ENCODE measurements at places on chromosomes 1 and 21. TPM values are rescaled to one million over a fixed set of nuclear protein-coding genes. Genes with fewer than 3 reads are reported as not detected.

The EPHB2 gene
- total RNA-seq, result 0.13 TPM

The CCDC27 gene
- not detected for total RNA-seq

The ATP6V0B gene
- 67.6 TPM for total RNA-seq

DNA sequence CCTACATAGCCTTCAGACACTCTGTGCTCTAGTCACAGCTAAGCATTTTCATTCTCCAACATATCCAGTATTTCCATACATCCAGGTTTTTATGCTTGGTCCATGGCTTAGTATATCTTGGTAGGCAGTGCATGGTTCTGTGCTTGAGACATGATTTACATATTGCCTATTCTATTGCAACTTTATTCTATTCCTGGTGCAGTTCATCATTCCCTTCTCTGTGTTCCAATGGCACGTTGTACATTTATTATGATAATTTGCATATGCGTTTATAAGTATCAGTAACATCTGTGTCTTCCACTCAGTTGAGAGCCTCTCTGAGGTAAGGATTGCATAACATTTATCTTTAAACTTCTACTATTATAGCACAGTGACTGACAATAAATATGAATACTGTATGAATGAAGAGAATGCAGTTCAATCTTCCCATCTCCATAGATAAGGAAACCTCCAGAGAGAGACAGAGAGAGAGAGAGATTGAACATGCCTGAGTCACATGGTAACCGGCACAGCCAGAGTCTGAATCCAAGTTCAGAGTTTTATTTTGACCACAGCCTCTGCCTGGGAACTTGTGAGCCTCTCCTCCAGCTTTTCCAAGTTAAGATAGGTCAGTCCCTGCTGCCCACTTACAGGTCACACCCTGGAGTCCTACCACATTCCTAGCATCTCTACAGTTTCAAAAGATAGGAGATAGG is 41.5 kb downstream of the PLPPR5 start:
- no peak overlapping the region for H3K4me3 ChIP-seq
- peaks cover 9% of the 10 kb centered on the region for H3K27me3 ChIP-seq

DNA sequence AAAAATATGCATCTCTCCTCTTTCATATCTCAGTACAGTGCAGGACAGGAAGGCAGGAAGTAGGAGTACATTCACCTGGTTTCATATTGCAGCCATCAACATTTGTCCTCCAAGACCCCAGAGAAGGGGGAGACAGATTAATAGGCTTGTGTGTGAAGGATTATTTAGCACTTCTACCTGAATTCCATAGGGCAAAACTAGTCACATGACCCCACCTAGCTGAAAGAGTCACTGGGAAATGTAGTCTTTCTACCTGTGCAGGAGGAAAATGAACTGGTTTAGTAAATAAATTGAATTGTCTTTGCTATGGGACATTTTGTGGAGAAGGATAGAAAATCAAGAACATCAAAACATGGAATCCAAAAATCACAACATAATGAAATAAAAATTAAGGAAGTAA is 13.9 kb upstream of the TRIM33 start:
- no peak overlapping the region for H3K4me3 ChIP-seq
- no peak for DNase-seq
- peaks cover 5% of the 10 kb centered on the region for H3K27me3 ChIP-seq
- H3K27ac ChIP-seq, result no peak overlapping the region
- H3K36me3 ChIP-seq, result no peaks in the 10 kb centered on the region

GRCh38 chr1:109133002-109133706 is 19.2 kb downstream of the ELAPOR1 start:
- no peaks in the 10 kb centered on the region for H3K36me3 ChIP-seq
- no peak overlapping the region for H3K4me3 ChIP-seq
- no peaks in the 10 kb centered on the region for H3K27me3 ChIP-seq
- peaks cover 21% of the 10 kb centered on the region for H3K4me1 ChIP-seq
- DNase-seq, result no peak

GRCh38 chr21:27645285-27645684 is 678.4 kb upstream of the ADAMTS5 start:
- H3K4me3 ChIP-seq, result no peak overlapping the region
- no peaks in the 10 kb centered on the region for H3K36me3 ChIP-seq
- no peaks in the 10 kb centered on the region for H3K4me1 ChIP-seq
- no peaks in the 10 kb centered on the region for H3K27me3 ChIP-seq

DNA sequence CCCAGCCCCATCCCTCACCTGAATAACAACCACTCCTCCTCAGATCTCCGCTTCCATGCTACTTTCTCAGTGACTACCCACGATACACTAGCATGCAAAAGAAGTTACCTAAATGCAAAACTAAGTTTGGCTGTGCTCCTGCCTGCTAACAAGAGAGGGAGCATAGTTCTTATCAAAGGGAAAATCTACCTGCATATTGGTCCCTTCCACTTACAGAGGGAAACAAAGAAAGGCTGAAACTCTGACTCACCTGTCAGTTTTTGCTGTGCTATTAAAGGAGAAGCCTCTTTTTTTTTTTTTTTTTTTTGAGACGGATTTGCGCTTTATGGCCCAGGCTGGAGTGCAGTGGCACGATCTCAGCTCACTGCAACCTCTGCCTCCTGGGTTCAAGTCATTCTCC is 43.8 kb upstream of the RAVER2 start:
- no peak for DNase-seq
- no peaks in the 10 kb centered on the region for H3K4me1 ChIP-seq
- H3K36me3 ChIP-seq, result no peaks in the 10 kb centered on the region
- no peak overlapping the region for H3K4me3 ChIP-seq
- H3K27me3 ChIP-seq, result peaks cover 4% of the 10 kb centered on the region

GRCh38 chr21:45078877-45079281 is 4.5 kb downstream of the ADARB1 start:
- peak; percentile 91 for DNase-seq
- H3K27ac ChIP-seq, result peak overlapping the region; percentile 95

- H3K36me3 ChIP-seq, result peaks cover 57% of the 10 kb centered on the region
- DNase-seq, result no peak
- peaks cover 63% of the 10 kb centered on the region for H3K4me1 ChIP-seq
- H3K27ac ChIP-seq, result peak overlapping the region; percentile 47
- no peaks in the 10 kb centered on the region for H3K27me3 ChIP-seq
These were observed 48.8 kb downstream of the PIK3CD start for GRCh38 chr1:9700340-9700739.

- peaks cover 42% of the 10 kb centered on the region for H3K4me1 ChIP-seq
- peak overlapping the region; percentile 34 for H3K4me3 ChIP-seq
- H3K27me3 ChIP-seq, result no peaks in the 10 kb centered on the region
- no peaks in the 10 kb centered on the region for H3K36me3 ChIP-seq
- peak overlapping the region; percentile 71 for H3K27ac ChIP-seq
- DNase-seq, result peak; percentile 96
These were observed 26.9 kb upstream of the LBR start for GRCh38 chr1:225454733-225455132.

GRCh38 chr1:227841096-227841495 is 25.6 kb downstream of the PRSS38 start:
- H3K27ac ChIP-seq, result no peak overlapping the region
- no peak for DNase-seq
- H3K4me3 ChIP-seq, result no peak overlapping the region
- H3K27me3 ChIP-seq, result peaks cover 1% of the 10 kb centered on the region
- H3K36me3 ChIP-seq, result no peaks in the 10 kb centered on the region
- H3K4me1 ChIP-seq, result no peaks in the 10 kb centered on the region

- no peak overlapping the region for H3K27ac ChIP-seq
- no peak for DNase-seq
- no peak overlapping the region for H3K4me3 ChIP-seq
- peaks cover 1% of the 10 kb centered on the region for H3K36me3 ChIP-seq
- H3K27me3 ChIP-seq, result no peaks in the 10 kb centered on the region
- no peaks in the 10 kb centered on the region for H3K4me1 ChIP-seq
These were observed 134.2 kb upstream of the FGGY start for GRCh38 chr1:59162665-59163064.

DNA sequence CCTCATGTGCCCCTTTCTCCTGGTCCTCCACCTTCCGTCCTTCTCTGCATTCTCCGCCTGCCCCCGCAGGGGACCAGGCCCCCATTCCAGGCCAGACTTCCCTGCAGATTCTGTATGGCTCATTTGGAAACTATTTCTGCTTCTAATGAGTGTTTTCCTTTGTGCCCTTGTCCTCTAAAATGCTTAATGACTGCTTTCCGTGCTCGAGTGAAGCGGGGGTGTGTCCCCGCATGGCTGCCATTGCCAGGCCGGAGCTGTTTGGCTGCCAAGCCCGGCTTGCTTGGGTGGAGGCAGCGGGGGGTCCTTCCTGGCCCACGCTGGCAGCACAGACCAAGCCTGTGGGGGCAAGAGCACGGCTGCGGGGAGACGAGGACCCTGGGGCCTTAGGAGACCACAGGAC is 299.3 kb upstream of the VAMP3 start:
- H3K36me3 ChIP-seq, result no peaks in the 10 kb centered on the region
- H3K27me3 ChIP-seq, result no peaks in the 10 kb centered on the region
- no peak overlapping the region for H3K27ac ChIP-seq
- DNase-seq, result no peak

DNA sequence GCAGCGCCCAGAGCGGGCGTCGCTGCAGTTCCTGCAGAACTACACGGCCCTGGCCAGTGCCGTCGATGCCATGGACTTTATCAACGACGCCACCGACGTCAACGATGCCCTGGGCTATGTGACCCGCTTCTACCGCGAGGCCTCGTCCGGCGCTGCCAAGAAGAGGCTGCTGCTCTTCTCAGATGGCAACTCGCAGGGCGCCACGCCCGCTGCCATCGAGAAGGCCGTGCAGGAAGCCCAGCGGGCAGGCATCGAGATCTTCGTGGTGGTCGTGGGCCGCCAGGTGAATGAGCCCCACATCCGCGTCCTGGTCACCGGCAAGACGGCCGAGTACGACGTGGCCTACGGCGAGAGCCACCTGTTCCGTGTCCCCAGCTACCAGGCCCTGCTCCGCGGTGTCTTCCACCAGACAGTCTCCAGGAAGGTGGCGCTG is 22.0 kb downstream of the COL6A1 start:
- no peaks in the 10 kb centered on the region for H3K36me3 ChIP-seq
- H3K27me3 ChIP-seq, result no peaks in the 10 kb centered on the region
- no peak overlapping the region for H3K4me3 ChIP-seq
- no peaks in the 10 kb centered on the region for H3K4me1 ChIP-seq
- H3K27ac ChIP-seq, result no peak overlapping the region

DNA sequence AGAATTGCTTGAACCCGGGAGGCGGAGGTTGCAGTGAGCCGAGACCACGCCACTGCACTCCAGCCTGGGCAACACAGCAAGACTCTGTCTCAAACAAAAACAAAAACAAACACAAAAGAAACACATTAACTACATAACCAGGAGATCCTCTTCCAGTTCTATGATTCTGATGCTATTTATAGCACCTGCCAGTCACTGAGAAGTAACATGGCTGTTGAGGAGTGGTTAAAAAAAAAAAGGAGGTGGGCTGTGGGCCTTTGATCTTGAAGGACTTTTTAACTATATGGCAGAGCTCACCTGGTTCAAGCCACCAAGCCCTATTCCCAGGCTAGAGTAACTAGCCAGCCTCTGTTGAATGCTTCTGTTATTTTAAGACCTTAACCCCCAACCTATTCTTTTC is 148.8 kb downstream of the ZBTB18 start:
- no peak overlapping the region for H3K27ac ChIP-seq
- H3K36me3 ChIP-seq, result no peaks in the 10 kb centered on the region
- H3K27me3 ChIP-seq, result no peaks in the 10 kb centered on the region
- H3K4me3 ChIP-seq, result no peak overlapping the region
- no peak for DNase-seq
